NCI-H1092 (cell line): ENCODE measurements at places on chromosomes 5 and 9.

- no peak for DNase-seq
These were observed 109.0 kb downstream of the MVB12B start for GRCh38 chr9:126435626-126436025.

- DNase-seq, result no peak
These were observed 2.9 kb downstream of the IQGAP2 start for GRCh38 chr5:76406014-76406413.

GRCh38 chr5:98700730-98701129, 72.7 kb upstream of the RGMB start:
- no peak for DNase-seq

DNA sequence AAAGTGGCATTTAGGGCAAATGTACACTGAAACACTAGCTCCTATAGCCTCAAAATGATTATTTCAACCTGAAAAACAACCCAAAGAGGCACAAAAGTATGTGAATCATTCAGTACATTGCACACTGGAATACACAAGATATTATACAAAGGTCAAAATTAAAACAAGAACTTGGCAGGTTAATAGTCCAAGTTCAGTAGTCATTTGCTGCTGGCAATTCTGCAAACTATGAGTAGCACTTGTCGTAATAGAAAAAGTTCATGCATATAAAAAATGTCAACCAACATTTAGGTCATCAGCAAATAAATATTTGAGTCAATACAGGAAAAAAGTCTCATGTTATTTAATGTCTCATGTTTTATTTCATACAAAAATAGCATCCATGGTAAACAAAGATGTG, 98.7 kb downstream of the LPAR1 start:
- DNase-seq, result no peak

DNA sequence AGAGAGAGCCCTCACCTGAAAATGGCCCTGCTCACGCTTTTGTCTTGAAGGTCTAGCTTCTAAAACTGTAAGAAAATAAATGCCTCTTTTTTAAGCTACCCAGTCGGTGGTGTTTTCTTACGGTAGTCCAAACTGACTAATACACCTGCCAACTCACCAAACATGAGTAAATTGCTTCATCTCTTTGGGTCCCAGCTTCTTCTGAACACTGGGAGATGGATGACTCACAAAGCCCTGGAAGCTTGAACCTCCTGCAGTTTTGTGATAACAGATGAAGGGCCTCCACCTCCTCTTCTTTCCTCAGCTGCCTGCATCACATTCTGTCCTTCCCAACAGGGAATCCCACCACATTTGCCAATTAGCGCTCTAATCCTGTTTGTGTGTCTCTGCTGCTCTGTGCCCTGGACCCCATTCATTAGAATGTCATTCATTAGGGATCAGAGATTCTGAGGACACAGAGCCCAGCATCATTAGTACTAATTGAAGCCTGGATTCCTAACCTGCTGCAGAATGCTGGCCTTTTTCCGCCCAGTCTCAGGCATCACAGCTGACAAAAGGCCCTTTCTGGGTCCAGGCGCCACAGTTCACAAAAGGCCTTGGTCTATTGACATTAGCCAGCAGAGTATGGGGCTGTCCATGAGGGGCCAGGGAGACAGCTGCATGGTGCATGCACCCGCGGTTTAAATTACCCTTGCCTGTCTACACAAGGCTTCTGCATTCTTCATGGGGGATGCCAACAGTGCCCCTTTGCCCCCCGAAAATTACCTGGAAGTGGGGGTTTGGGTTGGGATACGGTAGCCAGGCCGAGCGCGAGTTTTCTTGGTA, 349.3 kb downstream of the SEMA5A start:
- no peak for DNase-seq

DNA sequence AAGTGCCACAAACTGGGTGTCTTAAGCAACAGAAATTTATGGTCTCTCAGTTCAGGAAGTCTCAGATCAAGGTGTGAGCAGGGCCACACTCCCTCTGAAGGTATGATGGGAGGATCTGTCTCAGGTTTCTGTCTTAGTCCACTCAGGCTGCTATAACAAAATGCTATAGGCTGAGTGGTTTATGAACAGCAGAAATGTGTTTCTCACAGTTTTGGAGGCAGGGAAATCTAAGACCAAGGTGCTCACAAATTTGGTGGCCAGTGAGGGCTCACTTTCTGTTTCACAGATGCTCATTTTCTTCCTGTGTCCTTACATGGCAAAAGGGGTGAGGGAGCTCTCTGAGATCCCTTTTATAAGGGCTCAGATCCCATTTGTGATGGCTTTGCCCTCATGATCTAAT, 281.4 kb downstream of the CWC27 start:
- no peak for DNase-seq

DNA sequence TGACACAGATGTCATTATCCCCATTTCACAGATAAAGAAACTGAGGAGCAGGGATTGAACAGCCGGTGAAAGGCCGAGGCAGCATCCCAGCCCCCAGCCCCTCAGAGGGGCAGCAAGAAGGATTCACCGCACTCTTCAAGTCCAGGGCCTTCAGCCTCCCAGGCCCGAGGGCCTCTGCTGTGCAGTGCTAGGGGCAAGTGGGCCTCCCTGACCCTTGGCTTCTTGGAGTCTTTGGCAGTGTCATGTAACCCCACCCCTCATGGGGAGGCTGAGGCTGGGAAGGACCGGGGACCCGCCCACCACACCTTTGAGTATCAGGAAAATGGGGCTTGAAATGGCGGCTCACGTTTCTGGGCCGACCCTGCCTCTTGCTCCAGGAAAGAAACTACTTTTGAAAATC, 28.7 kb upstream of the RXRA start:
- DNase-seq, result no peak

DNA sequence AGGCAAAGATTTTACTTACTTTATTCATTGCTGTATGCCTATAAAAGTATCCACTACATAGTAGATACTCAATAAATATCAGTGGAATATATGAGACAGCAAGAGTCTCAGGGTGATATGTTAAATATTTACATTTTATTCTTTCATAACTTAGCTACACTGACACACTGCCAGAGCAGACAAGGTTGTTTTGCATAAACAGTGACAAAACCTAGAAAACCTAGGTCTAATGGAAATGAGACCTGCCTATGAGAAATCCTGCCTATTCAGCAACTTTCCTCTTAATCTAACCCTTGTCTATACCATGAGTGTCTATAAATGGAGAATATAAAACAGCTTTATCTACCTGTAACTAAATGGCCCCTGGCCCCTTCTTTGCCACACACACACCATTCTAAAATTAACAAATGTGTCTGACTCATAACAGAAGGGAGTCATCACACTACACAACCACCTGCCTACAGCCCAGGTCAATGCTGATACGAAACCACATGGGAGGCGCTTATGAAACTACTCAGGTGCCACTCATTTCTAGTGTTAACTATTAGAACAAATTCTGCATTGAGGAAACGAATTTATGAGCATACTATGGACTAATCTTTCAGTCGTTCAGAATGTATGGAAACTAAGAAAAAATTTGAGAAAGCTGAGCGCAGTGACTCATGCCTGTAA, 60.3 kb downstream of the UBAP2 start:
- no peak for DNase-seq

GRCh38 chr5:172561151-172561550, 79.9 kb upstream of the NEURL1B start:
- no peak for DNase-seq

- DNase-seq, result no peak
These were observed 32.1 kb downstream of the PTTG1 start for GRCh38 chr5:160453751-160454150.

DNA sequence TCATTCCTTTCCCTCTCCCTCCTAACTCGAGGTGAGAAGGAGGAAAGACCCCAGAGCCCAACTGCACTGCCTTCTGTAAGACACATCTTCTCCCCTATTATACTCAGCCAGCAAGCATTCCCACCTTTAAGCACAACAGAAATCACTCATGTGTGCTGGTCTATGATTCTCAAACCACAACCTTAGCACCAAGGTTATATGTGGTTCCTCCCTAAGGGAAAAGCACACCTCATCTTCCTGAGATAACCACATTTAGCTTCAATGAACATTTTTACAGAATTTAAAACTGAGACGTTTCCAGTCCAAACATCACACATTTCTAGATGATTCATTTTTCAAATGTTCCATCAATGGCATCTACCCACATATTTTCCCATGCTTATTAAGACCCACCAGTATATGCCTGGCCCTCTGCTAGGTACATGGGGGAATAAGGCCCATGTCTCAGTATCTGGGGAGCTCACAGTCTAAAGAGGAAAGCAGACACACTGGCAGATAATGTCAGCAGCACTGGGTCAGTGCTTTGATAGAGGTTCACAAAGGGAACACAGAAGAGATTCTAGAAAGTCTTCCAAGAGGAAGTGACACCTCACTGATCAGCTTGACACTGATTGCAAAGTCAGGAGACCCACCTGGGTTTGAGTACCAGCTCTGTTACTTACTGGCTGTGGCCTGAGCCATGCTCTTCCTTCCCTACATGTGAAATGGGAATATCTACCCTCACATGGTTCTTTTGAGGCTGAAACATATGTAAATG, 245.4 kb downstream of the DENND1A start:
- DNase-seq, result no peak

GRCh38 chr5:109028608-109029299, 281.1 kb downstream of the FER start:
- DNase-seq, result no peak

DNA sequence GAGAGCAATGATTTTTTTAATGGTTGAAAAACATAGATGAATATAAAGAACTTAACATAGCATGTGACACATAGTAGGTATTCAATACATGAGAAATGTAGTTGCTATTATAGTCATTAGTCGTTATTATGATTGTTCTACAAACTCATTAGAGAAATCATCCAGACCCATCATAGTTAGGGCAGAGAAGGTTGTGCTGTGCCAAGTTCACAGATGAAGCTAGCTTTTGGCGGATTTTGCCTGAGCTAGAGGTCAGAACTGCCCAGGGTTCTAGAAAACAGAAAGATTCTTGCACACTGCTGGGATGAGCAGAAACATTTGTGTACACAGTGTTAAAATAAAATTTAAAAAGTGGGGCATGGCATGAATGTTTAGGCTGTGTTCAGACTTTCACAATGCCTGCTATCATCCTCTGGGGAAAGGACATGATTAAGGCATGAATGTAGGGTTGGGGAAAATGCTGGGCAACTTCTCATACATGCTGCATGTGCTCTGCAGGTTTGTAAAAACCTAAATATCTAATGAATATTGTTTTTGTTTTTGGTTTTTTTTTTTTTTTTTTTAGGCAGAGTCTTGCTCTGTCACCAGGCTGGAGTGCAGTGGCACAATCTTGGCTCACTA, 33.3 kb upstream of the RAD23B start:
- no peak for DNase-seq

GRCh38 chr5:127434588-127434987, 82.9 kb upstream of the PRRC1 start:
- no peak for DNase-seq

DNA sequence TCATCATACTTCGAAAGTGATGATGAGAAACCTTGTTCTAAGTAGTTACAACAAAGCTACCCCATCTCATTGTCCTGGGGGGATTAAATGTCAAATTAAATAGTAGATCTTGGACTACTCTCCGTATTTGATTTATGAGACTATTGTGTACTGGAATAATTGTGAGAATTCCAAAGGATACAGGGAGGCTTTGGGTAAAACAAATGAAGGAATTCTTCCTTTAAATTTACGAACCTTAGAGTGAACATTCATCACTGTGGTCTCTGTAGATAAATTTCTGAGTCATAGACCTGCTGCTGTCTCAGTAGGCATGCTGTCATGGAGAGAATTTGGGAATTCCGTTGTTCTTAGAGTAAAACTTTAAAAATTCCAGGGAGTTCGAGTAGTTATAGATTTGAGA, 836.2 kb downstream of the DNAH5 start:
- DNase-seq, result no peak

- no peak for DNase-seq
These were observed 11.2 kb downstream of the KLHL9 start for GRCh38 chr9:21324047-21324446.

- DNase-seq, result no peak
These were observed 666.0 kb upstream of the CDH18 start for GRCh38 chr5:20654033-20654432.

GRCh38 chr5:82365026-82365425, 86.9 kb upstream of the RPS23 start:
- no peak for DNase-seq

GRCh38 chr5:2169850-2170760, 287.4 kb upstream of the IRX4 start:
- DNase-seq, result no peak

GRCh38 chr9:126671381-126671831, 57.7 kb downstream of the LMX1B start:
- DNase-seq, result peak; percentile 27

DNA sequence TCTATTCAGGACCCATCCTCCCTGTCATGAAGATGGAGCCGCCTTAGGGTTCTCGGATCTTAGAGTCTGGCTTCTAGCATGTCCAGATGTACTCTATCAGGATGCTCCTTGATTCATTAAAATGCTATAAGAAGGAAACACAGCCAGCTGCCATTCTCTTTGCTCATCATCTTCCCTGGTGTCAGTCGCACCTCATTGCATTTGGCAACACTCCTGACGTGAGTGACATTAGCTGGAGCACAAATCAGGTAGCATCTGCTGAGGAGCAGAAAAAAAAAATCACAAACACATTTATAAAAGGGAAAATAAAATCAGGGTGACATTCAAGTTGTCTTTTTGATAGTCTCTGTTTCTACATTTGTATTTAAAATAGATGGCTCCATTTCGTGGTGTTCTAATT, 226.1 kb upstream of the NMUR2 start:
- DNase-seq, result no peak

DNA sequence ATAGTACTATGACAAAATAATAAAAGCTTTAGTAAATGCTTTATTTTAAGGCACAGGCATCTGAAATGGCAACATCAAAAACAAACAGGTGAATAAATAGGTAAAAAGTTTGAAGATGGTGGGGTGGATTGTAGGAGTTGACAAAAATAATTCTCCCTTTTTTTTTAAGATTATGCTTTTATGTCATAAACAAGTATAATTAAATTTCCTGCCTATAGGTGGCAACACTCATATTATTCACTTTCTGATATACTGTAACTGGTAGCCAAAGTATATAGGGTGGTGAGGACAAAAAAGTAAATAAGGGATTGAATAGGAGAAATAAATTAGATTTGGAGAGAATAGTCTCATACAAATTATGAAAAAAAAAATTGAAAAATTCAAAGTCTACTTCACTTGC, 120.0 kb upstream of the ACOT12 start:
- no peak for DNase-seq

GRCh38 chr5:138603249-138603920, 28.2 kb upstream of the HSPA9 start:
- no peak for DNase-seq

- no peak for DNase-seq
These were observed 229.0 kb downstream of the ROR2 start for GRCh38 chr9:91720751-91721705.
